ENCODE measurements at places on chromosomes 4 and X. TPM values are rescaled to one million over a fixed set of nuclear protein-coding genes. Genes with fewer than 3 reads are reported as not detected.

- H3K4me3 ChIP-seq = no peak overlapping the region
- no peaks in the 10 kb centered on the region for H3K4me1 ChIP-seq
- H3K36me3 ChIP-seq = no peaks in the 10 kb centered on the region
- no peak overlapping the region for H3K27ac ChIP-seq
- DNase-seq = no peak
- H3K27me3 ChIP-seq = no peaks in the 10 kb centered on the region
Observed at GRCh38 chr4:79273915-79274314, 51.9 kb downstream of the NAA11 start.

- no peaks in the 10 kb centered on the region for H3K27me3 ChIP-seq
- no peak overlapping the region for H3K4me3 ChIP-seq
- no peaks in the 10 kb centered on the region for H3K36me3 ChIP-seq
- no peaks in the 10 kb centered on the region for H3K4me1 ChIP-seq
Observed at GRCh38 chr4:4727536-4727935, 131.9 kb upstream of the MSX1 start.

GRCh38 chr4:5890063-5890727 is 2.7 kb downstream of the CRMP1 start:
- H3K36me3 ChIP-seq = peaks cover 3% of the 10 kb centered on the region
- H3K27me3 ChIP-seq = peaks cover 61% of the 10 kb centered on the region
- peaks cover 7% of the 10 kb centered on the region for H3K4me1 ChIP-seq
- DNase-seq = no peak
- H3K27ac ChIP-seq = no peak overlapping the region

DNA sequence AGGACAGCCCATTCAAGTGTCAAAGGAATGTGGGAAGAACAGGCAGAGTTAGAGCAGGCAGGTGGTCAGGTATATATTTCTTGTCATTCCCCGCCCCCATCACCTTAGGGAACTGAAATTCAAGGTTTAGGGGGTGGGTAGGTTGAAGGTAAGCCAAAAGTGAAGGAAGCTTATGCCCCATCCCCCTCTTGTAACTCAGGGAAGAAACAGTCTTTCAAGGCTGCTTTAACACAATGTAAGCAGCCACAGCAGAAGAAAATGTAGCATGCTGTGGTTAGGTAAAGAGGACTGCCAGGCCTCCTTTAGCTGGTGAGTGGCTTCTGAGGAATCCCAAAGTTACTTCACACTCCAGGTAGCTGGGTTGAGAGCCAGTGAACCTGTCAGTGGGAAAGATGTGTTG is 122.3 kb downstream of the RS1 start:
- DNase-seq = no peak
- no peaks in the 10 kb centered on the region for H3K27me3 ChIP-seq
- H3K36me3 ChIP-seq = no peaks in the 10 kb centered on the region
- no peak overlapping the region for H3K27ac ChIP-seq
- H3K4me1 ChIP-seq = no peaks in the 10 kb centered on the region

DNA sequence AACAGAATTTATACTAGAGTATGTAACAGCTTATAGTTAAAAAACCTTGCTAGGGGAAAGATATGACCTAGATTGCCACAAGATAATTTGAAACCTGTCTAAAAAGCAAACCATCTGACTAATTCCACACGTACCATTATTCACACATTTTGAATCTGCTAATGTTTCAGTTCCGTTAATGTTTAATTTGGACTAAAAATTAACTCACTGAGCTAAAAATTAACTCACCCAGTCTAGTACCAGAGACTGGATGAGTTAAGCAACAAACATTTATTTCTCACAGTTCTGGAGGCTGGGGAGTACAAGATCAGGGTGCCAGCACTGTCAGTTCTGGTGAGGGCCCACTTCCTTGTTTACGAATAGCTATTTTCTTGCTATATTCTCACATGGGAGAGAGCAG is 231.5 kb upstream of the DIAPH2 start:
- no peaks in the 10 kb centered on the region for H3K27me3 ChIP-seq
- H3K4me1 ChIP-seq = no peaks in the 10 kb centered on the region
- H3K36me3 ChIP-seq = no peaks in the 10 kb centered on the region
- no peak for DNase-seq

GRCh38 chr4:99208719-99209075 is 10.3 kb downstream of the ADH6 start:
- no peak overlapping the region for H3K4me3 ChIP-seq
- no peak overlapping the region for H3K27ac ChIP-seq
- H3K4me1 ChIP-seq = no peaks in the 10 kb centered on the region
- DNase-seq = no peak

The ARX gene
- not detected for total RNA-seq

The PGM2 gene
- 49.2 TPM for total RNA-seq

The PCYT1B gene
- total RNA-seq = not detected

Measured in activated CD8-positive, alpha-beta T cell treated with anti-CD3 and anti-CD28 coated beads, Interleukin-2, amount 10 ng/mL, durations not matched to agents 7 days and 5 days (primary cell).